Astrocyte (in vitro differentiated cells and primary cell): ENCODE measurements at places on chromosomes 3 and 15.

GRCh38 chr3:125141596-125142419, 70.7 kb downstream of the SLC12A8 start:
- no peak for DNase-seq

- no peak for DNase-seq
These were observed 42.5 kb downstream of the IQSEC1 start for GRCh38 chr3:13030684-13031083.

- no peak for DNase-seq
These were observed 67.1 kb downstream of the FEM1B start for GRCh38 chr15:68344600-68344999.

DNA sequence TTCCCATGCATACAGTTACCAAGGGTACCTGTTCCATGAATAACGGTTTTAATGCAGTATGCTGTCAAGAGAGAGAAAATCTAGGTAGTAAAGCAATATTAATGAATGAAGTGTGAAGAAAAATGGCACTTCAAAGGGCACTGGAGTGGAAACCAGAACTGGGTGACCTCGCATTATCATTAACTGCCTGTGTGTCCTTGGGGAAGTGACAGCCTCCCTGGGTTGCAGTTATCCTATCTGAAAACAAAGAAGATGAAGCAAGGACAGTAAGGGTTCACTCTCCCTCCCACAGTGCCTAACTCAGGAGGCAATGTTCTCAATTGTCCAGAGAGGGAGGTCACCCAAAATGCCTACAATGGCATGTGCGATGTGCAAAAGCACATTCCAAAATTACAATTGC, 15.1 kb downstream of the MTHFS start:
- DNase-seq, result no peak

DNA sequence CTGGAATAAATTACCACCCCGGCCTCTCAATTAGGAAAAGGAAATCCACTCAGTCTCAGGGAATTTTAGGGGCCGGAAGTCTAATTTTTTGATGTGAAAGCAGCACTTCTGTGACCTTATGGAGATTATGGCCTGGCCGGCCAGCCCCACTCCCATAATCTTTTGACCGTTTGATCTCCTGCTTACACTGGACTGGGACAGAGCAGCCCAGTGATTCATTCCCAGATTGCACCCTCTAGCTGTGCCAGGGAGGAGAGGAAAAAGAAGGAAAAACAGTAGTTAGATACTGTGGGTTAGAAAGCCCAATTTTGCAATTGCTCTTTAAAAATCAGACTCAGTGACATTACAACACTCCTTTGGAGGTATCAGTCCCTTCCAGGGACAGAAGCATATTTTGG, 32.4 kb downstream of the GJD2 start:
- peak; percentile 6 for DNase-seq

DNA sequence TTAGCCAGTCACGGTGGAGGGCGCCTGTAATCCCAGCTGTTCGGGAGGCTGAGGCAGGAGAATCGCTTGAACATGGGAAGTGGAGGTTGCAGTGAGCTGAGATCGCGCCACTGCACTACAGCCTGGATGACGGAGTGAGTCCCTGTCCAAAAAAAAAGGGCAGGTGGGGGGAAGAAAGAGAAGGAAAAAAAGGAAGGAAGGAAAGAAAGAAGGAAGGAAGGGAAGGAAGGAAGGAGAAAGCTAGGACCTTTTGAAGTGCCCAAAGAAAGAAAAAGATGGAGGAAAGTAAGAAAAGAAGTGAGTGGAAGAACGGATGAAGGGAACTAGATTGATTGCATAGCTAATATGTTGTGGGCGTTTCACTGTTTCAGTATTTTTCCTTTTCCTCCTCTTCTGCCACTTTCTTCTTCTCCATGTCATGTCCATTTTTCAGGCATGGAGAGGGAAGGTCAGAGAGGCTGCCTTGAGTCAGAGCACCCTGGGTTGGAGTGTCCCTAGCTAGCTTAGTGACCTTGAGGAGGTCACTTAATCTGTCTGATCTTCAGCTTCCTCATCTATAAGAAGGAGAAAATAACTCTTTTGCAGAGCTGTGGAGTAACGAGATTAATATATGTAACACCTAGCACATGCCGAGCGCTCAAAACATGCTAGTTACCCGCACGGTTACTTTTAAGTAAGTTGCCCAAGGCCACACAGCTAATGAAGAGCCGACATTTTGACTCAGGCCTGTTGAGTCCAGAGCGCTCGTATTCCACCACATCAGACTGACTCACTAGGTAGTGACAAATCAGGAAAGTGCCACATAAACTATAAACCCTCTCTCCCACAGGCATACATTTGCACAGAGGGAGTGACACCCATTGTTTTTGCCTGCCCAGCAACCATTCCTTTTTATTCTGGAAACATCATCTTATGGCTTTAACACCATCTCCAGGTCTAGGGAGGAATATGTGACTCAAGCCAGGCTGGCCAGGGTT, 42.2 kb downstream of the BHLHE40 start:
- peak; percentile 76 for DNase-seq

GRCh38 chr3:101216710-101217465, 103.5 kb downstream of the IMPG2 start:
- no peak for DNase-seq

DNA sequence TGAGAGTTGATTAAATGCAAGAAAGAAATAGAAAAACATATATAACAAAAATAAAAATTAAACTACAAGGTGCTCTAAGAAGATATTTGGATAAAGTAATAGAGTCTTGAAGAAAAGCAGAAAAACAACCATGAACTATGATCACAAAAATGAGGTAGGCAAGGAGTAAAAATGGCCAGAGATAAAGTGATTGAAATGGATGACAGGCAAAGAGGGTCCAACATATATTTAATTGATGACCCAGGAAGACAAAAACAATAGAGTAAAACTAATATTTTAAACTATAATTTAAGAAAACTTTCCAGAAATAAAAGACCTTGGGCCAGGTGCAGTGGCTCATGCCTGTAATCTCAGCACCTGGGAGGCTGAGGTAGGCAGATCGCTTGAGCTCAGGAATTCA, 22.1 kb upstream of the WDR49 start:
- DNase-seq, result no peak

DNA sequence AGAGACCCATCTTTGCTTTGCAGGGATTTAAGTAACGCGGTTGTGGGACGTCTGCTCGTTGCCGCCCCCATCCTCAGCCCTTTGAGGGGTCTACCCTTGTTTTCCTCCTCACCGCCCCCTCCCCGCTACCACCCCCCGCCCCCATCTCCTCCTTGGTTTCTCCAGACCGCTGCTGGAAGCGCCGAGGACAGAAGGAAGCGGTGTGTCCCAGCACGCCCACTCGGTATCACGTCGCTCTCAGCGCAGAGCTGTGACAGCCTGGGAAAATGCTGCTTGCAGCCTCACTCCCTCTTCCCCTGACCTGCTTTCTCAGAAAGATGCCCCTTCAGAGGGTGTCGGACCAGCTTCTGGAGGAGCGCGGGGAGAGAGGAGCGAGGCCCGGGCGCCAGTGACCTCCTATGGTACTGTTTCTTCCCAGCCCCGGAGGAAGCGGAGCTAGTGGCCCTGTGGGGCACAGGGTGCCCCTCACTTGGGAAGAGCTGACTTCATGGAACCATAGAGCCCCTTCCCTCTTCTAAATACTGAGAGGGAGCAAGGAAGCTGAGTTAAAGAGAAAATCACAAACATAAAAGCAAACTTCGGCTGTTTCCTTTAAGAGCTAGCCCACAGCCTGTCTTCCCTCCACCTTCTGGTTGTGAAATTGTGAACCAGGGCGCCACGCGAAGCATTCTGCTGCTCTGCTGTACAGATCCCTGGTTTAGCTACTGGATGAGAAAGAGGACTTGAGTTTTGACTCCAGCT, 698 bp downstream of the IL1RAP start:
- DNase-seq, result peak; percentile 49

DNA sequence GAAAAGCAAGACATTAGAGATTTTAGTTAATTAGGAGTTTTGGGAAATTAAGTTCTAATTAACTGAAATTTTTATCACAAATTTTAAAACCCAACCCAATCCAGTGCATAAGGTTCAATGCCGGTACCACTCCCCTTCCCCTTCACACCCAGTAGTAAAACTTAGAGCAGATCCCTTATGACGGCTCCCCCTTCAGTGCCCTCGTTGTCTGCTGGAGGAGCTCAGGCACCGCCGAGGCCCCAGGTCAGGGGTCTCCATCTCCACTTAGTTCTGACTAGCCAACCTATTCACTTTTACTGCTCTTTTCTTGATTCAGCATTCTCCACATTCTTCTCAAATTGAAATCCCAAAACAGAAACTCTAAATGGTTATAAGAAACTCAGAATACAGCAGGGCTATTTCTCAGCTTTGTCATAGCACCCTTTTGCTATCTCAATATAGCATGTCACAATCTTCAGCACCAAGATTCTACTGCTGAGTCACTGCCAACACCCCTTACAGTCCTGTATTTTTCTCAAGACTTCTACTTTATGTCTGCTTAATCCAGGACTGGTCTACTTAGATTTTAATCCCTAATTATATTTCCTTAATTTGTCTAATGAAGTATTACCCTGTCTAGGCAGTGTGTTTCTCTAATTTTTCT, 39.8 kb downstream of the TUBGCP4 start:
- DNase-seq, result peak; percentile 16

GRCh38 chr3:43028678-43029490, 49.8 kb downstream of the GASK1A start:
- no peak for DNase-seq

DNA sequence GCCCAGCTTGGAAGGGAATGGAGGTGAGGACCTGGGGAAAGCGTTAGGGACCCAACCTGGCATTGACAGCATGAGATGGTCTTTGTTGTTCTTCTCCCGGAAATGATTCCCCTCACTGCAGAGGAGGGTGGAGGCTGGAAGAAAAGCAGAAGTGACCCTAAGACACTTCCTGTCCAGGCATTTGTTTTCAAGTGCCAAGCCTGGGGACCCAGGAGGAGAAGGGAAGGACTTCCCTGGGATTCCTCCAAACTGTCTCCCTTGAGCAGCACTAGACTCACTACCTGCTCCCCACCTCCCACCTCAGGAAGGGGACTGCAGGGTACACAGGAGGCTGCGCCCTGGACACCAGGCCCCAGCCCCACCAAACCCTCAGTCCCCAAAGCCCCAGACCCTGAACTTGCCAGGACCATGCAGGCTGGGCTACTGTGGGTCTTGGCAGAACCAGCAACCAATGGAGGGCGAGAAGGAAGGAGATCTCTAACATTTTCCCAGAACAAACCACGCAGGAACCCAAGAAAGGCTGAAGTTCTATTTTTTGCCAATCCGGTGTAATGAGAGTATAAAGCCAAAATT, 9.8 kb upstream of the VIPR1 start:
- no peak for DNase-seq

- DNase-seq, result no peak
These were observed 70.2 kb upstream of the MITF start for GRCh38 chr3:69669070-69669469.

GRCh38 chr3:42864321-42864950, 11.2 kb downstream of the CYP8B1 start:
- no peak for DNase-seq

GRCh38 chr15:58669108-58669507, 80.4 kb downstream of the ADAM10 start:
- DNase-seq, result no peak

DNA sequence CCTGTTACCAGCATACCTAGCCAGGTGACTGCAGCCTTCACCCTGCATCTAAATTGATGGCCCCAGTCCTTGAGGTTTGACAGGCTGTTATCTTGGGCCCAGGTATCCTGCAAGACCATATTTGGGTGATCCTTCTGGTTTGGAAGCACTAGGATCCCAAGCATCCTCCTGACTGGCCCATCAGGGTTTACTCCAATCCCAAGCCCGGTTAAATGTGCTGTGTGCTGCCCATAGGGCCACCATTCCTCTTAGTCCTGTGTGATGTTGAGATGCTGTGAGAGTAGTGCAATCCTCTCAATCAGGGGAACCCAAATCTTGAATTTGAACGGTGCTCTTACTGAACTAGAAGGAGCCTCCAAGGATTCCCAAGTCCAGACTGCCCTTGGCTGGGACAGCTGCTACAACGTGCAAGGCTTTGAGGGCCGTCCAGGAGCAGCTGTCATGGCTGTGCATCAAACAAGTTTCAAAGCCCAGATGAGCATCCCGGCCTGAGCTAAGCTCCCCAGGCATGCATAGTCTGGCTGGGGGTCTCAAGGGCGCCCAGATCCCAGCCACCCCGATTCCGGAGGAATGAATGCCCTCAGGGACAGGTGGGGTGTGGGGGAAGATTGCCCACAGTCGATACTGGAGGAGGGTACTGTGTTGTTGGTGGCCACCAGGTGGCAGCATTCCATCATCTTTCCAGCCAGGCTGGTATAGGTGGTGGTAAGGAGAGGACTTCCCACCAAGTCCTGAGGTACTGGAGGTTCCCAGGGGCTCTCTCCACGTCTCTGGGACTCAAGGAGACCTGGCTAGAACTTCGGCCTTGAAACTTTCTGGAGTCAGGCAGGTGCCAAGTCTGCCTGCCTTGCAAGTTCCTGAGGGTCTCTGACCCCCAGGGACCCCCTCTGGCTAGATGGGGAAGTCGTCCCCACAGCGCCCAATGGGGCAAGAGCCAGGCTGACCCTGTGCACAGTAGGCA, 32.6 kb downstream of the RBM5 start:
- peak; percentile 47 for DNase-seq
